Activated T-helper 1 cell treated with anti-CD3 and anti-CD28 coated beads, Interleukin-2, amount 50 U/mL, for 16 hours (primary cell): ENCODE measurements at places on chromosomes 7 and 10.

- DNase-seq: no peak
Measured at GRCh38 chr10:117797296-117797695, 249.4 kb downstream of the RAB11FIP2 start.

GRCh38 chr7:3943779-3944520 lies 642.9 kb downstream of the SDK1 start:
- no peak for DNase-seq

DNA sequence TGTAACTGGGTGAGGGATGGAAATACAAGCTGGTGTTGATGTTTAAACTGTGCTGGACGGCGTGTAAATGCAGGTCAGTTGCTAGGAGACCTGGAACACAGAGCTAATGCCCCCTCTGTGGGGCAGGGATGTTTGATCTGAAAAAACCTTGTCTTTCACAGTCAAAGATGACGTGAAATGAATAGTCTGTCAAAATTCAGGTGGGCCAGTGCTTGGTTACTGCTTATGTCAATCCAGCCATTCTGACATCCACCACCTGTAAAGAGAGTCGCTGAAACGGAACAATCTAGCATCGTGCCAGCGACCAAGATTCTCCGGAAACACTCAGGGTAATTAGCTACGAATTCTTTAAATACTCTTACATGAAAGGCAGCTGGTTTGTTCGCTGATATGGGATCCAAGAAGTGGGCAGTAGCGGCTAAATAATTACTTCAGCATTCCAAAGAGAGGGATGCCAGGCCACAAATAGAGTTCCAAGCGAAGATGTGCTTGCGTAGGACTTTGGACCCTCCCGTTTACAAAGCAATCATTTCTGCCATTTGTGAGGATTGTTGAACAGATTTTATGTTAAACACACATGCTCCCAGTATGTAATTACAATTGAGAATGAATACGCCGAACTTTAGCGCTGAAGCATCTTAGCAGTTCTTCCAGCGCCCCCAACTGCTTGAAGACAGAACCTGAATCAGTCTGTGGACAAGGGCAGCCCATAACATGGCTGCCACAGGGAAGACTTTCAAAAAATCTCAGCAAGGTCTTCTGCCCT lies 7.3 kb upstream of the ASB4 start:
- DNase-seq: no peak

DNA sequence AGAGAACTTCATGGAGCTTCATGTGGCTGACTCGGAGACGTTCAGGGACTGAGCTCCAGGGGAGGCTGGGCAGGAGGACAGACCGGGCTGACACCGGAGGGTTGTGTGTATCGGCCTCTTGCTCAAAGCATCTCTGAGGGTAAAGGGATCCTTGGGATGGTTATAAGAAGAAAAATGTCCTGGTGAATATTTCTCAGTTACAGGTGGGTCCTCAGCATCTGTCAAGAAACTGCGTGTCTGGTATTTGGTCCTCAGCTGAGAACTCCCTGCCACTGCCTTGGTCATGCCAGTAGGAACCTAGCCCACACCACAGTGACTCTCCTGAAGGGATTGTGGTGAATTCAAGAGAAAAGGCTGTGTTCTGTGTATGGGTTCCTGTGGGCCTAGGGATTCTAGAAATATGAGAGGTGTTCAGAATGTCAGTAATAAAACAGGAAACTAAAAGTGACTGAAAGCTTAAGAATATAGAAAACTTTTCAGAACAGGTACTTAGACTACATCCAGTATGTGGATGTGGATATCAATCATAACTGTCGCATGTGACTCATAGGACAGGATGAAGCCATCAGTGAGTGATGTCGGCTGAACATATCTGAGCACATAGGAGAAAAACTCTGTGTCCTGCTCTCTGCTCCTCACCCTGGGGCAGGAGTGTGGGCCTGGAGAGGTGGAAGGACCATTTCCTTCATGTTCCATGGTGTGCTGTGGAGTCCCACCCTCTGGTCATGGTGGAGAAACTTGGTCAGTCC lies 28.4 kb downstream of the MBL2 start:
- DNase-seq: no peak

- no peak for DNase-seq
Measured at GRCh38 chr10:98684019-98684899, 237.5 kb upstream of the HPS1 start.

DNA sequence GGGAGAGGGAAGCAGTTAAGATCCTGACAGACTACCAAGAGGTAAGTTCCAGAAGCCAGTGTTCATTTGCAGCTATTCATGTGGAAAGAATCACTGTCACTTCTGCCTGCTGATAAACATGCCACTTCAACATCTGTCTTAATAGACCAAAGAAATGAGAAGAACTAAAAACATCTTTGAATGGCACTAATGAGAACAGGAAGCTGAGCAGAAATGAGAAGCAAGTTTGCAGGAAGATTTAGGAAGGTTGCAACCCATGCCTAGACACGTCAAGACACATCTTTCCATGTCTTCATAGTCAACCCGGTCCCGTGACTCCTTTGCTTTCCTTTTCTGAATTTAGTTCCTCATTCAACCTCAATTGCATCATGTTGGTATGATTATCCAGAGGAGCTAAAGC lies 180.0 kb downstream of the PDE1C start:
- no peak for DNase-seq

GRCh38 chr10:103592186-103593021 lies 98.9 kb downstream of the NEURL1 start:
- no peak for DNase-seq

GRCh38 chr7:26690135-26690805 lies 174.1 kb downstream of the SKAP2 start:
- DNase-seq: no peak

DNA sequence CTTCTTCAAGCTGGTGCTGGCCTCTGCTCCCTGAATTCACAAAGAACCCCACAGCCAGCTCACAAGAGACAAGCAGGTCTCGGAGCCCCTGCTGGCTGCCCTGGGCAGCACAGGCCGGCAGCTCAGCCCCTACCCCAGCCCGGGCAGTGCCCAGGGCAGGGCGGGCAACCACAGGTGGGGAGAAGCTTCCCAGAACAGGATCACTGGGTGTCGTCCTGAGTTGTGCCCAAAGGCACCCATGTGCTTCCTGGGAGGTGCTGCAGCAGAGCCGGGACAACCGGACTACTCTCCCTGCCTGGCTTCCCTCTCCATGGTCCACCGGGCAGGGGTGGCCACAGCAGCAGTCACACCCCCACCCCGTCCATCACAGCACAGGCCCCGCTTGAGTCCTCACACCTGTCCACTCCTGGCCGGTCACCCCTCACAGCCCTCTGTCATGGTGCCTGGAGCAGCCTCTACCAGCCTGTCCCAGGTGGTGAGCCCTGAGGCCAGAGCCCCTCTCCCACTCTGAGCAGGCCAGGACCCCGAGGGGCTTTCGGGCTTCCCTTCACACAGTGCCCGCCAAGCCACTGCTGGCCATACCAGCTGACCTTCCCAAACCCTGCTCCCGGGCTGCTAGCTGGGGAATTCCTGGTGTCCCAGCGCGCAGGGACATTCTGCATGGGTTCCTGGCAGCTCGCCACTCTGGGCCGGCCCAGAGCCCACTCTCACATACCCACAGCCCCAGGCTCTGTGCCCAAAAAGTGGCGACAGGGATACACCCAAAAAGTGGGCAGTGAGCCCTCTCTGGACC lies 3.1 kb downstream of the RASGEF1A start:
- DNase-seq: no peak

DNA sequence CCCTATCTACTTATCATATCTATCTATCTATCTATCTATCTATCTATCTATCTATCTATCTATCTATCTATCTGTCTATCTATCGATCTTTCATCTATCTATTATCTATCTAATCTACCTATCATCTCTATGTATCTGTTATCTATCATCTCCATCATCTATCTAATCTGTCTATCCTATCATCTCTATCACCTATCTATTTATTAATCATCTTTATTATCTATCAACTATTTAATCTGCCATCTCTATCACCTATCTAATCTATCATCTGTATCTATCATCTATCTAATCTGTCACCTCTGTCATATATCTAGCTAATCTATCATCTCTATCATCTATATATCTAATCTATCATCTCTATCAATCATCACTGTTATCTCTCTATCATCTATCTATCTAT lies 736.3 kb downstream of the TYW1 start:
- DNase-seq: no peak

- DNase-seq: no peak
Measured at GRCh38 chr10:102384606-102385429, 10.7 kb upstream of the NFKB2 start.

- DNase-seq: no peak
Measured at GRCh38 chr7:128078309-128078708, 47.1 kb upstream of the LRRC4 start.
